ENCODE measurements at places on chromosomes 4 and X.

GRCh38 chrX:154446430-154446829, 2.5 kb downstream of the FAM50A start:
- DNase-seq, result no peak

GRCh38 chr4:173936861-173937260, 346.6 kb downstream of the FBXO8 start:
- no peak for DNase-seq

DNA sequence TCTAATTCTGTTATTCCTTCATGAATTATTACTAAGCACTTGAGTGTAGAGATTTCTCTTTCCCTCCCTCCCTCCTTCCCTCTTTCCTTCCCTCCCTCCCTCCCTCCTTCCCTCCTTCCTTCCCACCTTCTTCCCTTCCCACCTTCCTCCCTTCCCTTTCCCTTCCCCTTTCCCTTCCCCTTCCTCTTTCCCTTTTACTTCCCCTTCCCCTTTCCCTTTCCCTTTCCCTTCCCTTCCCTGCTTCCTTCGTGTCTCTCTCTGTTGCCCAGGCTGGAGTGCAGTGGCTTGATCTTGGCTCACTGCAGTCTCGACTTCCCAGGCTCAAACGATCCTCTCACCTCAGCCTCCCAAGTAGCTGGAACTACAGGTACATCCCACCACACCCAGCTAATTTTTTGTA, 49.4 kb upstream of the RAB40AL start:
- no peak for DNase-seq

- DNase-seq, result no peak
These were observed 1008.5 kb upstream of the LCORL start for GRCh38 chr4:19030048-19030447.

- no peak for DNase-seq
These were observed 95.1 kb upstream of the LIMCH1 start for GRCh38 chr4:41442810-41443209.

- DNase-seq, result no peak
These were observed 89.0 kb upstream of the GK2 start for GRCh38 chr4:79497001-79497400.

DNA sequence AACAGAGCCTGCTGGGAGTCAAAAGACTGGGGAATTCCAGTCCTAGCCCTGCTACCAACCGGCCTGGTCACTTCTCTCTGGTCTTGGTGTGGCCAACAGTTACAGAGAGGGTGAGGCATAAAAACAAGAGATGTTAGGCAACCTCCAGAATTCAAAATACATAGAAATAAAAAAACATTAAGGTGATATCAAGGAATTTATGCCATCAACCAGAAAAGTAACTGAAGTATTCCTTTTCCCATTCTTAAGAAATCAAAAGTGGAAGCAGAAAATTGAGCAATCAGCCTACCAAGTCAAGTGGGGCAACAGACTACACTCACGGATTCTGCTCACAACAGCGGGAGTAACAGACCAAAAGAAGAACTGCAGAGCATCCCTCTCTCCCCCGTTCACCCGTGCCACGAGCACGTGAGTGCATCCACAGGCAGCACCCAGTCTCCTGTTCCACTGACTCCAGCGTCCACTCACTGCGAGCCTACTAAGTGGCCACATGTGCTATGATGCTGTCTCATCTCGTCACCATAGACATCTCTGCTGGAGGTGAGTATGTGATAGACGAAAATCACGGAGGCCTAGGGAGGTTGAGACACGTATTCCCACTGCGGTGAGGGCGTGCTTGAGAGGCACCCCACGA, 29.3 kb downstream of the AFAP1 start:
- no peak for DNase-seq

DNA sequence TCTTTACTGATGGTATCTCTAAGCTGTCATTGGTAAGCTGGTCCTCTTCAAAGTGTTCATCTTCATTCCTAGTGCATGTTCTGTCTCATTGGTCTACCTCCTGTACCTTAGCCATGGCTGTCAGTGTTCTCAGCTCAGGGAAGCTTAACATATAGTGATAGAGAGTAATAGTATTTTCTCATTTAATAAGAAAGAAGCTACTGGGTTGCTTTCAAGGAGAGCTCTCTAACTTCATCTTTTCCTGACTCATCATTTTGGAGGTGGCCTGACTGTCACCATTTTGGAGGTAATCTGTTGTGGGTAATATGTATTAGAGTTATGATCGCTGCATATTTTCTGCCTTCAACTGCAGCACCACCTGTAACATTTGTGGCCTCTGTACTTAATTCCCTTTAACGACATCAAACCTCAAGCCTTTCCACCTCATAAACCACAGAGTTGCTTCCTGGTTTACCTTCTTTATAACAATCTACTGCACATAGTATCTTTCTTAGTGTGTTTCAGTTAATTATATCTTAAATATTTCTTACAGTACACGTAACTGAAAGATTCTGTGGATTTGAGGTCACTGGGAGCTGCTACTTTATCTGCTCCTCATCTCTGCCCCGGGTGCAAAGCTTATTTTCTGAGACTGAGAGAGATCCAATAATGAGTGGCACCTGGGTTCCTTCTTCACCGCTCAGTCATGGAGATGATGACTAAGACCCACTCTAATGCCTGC, 474.0 kb upstream of the TECRL start:
- DNase-seq, result no peak

DNA sequence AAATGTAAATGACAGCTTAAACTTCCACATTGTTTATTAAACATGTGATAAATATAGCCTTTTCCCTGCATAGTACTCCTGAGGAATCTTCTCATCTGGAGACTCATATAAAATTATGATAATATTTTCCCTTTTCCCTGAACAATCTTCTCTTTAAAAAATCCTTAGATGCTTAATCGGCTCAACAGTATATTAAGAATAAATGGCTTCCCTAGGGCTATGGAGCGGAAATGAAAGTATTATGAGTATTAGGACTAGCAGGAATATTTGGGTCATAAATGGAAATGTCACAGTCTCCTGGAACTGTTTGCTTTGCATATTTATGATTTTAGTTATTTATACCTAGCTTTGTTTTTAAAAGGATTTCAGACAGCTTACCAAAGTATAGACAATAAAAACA, 200.7 kb upstream of the PDE5A start:
- no peak for DNase-seq

- DNase-seq, result no peak
These were observed 840.8 kb upstream of the HTR2C start for GRCh38 chrX:113743069-113743468.

GRCh38 chr4:24973747-24974601, 56.8 kb downstream of the LGI2 start:
- DNase-seq, result no peak

- no peak for DNase-seq
These were observed 177.6 kb upstream of the SPRY1 start for GRCh38 chr4:123218981-123219380.

GRCh38 chr4:20311856-20312255, 60.2 kb downstream of the SLIT2 start:
- no peak for DNase-seq

DNA sequence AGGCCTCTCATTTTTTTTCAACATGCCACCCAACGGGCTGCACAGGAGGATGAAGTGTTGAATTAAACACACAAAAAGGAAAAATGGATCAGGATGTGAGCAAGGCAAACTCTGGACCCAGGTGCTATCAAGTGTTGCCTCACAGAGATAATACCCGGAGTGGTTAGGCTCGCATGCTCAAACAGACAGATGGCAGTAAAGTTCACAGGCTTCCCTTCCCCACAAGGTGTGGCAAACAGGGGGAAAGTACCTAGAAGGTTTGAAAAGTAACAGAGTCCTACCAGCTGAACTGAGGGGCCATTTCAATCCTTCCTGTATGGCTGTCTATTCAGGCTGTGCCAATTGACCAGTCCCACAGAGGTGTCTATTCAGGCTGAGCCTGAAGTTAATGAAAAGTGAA, 123.9 kb upstream of the GC start:
- no peak for DNase-seq

Data from cortex of kidney (tissue), 1 donor.